ENCODE measurements at places on chromosomes 7 and 10.

- DNase-seq, result no peak
Observed at GRCh38 chr10:34618611-34619010, 196.5 kb downstream of the PARD3 start.

- no peak for DNase-seq
Observed at GRCh38 chr7:30612658-30613265, 18.1 kb downstream of the GARS1 start.

- DNase-seq, result no peak
Observed at GRCh38 chr10:128448796-128449195, 322.6 kb upstream of the MKI67 start.

DNA sequence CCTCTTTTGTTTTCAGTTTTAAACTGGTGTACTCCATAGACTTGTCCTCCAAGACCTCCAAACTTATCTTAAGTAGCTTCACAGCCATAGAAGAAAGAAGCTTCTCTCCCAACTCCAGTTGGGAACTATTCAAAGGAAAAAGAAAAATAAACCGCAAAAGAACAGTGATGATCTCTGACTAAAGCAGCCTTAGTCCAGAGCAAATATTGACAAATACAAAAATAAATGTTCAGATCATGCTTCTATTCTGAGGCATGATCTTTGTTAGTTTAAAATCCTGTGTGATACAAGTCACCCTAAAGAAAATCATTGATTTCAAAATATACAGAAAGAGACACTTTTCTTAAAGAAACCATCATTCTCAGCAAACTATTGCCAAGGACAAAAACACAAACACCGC is 373.0 kb upstream of the SMIM30 start:
- DNase-seq, result no peak

- no peak for DNase-seq
Observed at GRCh38 chr10:103808780-103809179, 46.6 kb downstream of the SH3PXD2A start.

DNA sequence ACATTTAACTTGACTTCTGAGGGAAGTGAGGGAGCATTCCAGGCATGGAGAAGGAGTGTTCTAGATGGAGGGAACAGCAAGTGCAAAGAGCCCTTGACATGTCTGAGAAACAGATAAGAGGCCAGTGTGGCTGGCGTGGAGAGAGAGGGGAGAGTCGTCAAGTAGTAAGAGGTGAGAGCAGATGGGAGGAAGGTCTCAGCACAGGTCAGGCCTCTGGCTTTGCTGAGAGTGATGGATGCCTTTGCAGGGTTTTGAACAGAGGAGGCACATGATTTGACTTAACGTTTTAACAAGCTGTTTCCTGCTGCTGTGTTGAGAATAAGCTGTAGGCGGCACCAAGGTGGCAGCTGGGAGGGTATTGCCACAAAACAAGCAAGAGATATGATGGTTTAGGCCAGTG is 97.2 kb downstream of the KAT6B start:
- DNase-seq, result no peak

DNA sequence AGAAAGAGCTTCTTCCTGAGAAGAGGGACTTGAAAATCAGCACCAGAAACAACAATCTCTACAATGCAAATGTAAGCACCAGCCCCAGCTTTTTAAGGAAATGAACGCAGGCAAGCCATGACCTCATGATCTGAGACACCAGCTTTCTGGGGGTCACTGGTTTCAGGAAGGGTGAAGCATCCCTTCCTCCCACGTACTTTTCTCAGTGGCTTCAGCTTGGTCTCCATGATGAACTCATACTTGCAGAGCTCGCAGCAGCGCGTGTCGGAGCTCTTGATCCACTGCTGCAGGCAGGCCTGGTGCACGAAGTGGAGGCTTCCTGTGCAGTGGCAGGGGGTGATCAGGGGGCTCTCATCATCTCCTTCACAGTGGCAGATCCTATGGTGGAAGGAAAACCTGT is 87.0 kb downstream of the ALOX5 start:
- DNase-seq, result no peak

GRCh38 chr10:77165445-77166208 is 472.0 kb downstream of the KCNMA1 start:
- no peak for DNase-seq

GRCh38 chr7:142452791-142453190 is 194.9 kb upstream of the PRSS58 start:
- no peak for DNase-seq

GRCh38 chr10:95794195-95794594 is 38.2 kb downstream of the ENTPD1 start:
- DNase-seq, result no peak

Measured in stimulated activated CD8-positive, alpha-beta memory T cell treated with anti-CD3 and anti-CD28 coated beads, Interleukin-4, amount 100 ng/mL, for 4 hours (primary cell).